ENCODE measurements at places on chromosomes 1 and 21.

DNA sequence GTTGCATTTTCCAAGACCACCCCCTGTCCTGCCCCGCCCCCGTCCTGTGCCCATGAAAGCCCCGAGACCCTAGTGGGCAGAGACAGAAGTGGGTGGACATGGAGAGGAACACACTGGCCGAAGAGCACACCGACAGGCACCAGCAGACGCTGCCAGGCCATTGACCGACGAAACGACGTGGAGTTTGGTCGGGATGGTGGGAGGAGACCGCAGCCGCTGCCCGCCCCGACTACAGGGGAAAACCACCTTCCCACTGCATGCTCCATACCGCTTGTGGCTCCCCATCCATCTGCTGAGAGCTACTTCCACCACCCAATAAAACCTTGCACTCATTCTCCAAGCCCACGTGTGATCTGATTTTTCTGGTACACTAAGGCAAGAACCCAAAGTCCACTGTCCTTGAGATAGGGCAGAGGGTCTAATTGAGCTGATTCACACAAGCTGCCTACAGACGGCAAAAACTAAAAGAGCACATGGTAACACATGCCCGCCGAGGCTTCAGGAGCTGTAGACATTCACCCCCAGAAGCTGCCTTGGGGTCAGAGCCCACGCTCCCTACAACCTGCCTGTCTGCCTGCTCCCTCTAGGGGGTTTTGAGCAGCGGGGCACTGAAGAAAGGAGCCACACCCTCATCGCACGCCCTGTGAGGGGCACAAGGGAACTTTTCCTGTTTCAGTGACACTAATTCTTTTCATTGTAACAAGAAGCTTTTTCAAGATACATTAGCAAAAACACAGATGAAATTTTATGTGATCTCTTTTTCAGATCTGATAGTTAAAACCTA, 81.2 kb upstream of the RAB3GAP2 start:
- no peak for DNase-seq

DNA sequence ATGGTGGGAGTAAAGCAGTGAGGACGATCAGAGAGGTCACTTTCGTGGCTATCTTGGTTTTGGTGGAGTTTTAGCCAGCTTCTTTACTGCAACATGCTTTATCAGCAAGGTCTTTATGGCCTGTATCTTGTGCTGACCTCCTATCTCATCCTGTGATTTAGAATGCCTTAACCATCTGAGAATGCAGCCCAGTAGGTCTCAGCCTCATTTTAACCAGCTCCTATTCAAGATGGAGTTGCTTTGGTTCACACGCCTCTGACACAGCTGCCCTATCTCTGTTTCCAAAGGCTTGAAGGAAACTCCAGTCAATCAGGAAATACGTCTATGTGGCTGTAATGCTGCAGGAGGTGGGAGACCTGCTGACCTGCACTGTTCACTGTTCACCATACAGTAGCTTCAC, 146.1 kb upstream of the POGK start:
- no peak for DNase-seq

DNA sequence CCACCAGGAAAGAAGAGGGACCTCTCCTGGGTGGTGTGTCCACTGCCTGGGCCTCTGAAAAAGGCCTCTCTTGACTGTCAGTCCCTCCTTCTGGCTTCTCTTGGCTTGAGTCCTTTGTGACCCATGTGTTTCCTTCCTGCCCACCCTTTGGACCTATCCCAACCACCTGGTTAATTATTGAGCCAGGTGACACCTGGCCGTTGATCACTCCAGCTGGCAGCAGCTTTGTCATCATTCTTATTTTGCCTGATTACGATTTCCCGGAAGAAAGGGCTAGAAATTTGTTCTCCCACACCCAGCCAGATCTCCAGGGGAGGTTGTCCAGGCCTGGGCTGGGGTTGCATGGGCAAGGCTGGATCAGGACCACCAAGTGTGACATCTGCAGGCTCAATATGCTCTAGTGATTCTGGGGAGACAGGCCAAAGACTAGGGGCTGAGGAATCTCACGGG, 24.8 kb downstream of the CSF1 start:
- no peak for DNase-seq

GRCh38 chr21:43370091-43370658, 56.8 kb downstream of the SIK1 start:
- DNase-seq: no peak

DNA sequence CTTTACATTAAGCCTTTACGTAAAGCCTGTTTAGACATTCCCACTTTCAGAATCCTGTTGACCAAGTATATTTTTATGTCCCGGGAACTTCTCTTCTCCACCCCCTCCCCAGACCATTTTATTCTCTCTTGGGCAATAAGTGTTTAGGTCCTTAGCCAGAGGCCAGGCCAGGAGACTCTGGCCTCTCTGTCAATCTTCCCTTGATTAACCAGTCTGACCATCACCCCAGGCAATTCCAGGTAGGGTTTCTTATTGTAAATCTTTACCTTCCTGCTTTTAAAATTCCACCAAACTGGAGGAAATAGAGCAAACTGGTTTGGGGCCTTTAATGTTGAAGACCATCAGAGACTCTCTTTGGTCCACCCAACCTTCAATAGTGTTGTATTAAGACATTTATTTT, 12.2 kb upstream of the IFI6 start:
- DNase-seq: no peak

GRCh38 chr1:61442544-61442943, 282.4 kb downstream of the TM2D1 start:
- no peak for DNase-seq

DNA sequence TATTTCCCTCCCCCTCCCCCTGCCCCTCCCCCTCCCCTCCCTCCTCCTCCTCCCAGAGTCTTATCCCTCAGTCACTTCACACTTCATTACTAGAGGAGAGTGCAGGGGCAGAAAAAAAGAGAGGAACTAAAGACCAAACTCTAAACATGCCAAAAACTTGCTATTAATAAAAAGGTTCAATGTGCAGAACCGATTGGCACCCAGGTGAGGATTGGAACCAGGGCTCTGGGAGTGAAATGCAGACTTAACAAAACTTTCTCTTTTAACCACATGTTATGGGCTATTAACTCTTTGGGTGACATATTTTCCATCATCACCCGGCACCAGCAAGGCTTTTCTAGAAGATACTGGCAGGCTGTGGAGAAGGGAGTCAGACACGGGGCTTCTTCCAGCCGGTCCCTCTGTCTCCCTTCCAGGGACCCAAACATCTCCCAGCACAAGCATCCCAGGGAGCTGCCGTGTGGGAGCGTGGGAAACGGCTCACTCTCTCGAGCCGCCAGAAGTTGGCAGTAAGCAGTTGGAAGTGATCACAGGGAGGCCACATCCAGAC, 13.6 kb downstream of the NID1 start:
- DNase-seq: no peak

- DNase-seq: no peak
These were observed 10.5 kb downstream of the RAVER2 start for GRCh38 chr1:64755361-64755760.

DNA sequence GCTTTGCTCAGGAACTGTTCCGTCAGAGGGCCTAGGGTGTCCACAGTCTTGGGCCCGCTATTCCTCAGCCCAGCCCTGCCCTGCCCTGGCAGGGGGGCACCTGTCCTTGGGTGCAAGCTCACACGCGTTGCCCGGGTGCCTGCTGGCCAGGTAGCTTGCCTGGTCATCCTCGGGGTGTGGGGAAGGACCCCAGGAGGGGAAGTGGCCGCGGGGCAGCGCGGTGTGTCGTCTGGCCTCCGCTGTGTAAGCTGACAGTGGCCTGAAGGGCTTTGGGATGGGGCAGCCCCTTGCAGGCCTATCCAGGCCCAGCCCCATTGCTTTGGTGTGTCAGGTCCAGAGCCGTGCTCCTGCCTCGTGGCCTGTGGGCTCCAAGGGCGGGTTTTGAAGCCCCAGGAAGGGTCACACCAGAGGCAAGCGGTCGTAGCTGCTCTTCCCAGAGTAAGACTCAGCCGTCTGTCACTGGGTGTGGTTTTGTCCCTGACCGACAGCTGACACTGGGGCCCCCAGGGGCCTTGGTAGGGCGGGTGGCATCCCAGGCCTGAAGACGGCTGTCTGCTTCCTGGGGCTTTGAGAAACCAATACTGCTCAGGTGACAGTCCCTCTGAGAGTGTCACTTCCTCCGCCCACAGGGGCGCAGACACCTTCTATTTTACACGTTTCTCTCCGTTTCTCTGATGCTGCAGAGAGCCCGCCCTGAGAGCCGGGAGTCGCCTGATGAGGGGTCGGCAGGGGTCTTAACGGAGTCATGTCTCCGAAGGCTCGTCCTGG, 72.1 kb downstream of the SKI start:
- peak; percentile 83 for DNase-seq

DNA sequence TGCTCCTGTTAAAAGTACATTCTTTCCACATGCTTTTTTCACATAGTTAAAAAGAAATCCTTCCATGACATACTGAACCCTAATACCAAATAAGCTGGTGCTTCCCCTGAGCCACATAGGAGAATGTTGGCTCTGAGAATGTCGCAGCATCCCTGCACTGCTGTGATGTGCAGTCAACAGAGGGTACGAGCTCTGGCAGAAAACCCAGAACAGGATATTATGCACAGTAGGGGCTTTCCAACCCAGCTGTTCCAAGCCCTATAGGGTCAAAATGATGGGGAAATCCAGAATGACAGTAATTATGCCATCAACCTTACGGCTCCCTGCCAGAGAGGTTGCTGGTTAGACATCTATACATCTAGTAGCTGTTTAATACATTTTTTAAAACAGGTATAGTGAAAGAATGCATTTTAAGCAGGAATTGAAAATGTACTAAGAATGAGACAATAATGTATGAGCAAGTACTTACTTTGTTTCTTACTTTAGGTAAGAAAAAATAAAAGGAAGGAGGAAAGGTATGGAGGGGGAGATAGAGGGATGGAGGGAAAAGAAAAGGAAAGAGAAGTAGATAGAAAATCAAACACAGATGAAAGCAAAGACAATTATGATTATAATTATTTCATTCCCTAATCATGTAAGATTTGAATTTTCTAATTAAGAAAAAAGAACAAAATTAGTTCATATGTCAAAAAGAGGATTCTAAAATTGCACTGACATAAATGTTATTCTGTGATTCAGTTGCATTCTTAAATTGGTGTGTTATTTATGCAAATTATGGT, 126.0 kb downstream of the NR5A2 start:
- DNase-seq: peak; percentile 31

- DNase-seq: no peak
These were observed 12.3 kb downstream of the RCAN3 start for GRCh38 chr1:24514946-24515345.

DNA sequence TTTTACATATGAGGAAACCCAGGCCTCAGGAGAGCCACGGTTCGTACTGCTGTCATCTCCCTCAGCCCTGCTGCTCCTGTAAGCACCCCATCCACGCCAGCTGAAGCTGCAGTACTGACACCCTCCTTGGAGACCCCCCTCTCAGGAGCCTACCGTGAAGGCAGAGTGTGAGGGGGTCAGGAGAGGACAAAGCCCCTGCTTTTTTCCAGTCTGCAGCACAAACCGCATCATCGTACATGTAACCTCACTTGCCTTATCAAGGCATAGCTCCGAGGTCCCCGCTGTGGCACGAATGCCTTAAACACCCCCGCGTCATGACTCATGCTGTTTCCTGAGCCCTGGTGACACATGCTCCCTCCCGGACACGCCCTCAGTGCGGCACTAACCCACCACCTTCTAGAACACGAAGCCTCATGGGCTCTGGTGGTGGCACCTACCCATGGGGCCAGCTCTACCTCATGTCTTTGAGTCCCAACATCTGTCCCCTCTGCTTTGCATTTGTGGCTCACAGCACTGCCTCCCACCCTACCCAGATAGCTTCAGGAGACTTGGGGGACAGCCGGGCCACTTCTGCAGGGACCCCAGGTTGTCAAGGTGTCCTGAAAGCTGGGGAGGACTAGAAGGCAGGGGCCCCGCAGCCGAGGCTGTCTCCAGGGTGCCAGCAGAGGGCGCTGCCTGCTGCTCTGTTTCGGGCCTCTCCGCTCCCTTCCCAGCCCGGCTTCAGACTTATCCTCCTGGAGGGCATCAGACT, 4.9 kb downstream of the SH3BGRL3 start:
- DNase-seq: peak; percentile 86
